Heart left ventricle (tissue), 16 donors: ENCODE measurements at places on chromosomes 6 and 20.

- peak overlapping the region; percentile 77 for H3K27ac ChIP-seq
- H3K4me1 ChIP-seq: no peaks in the 10 kb centered on the region
- no peaks in the 10 kb centered on the region for H3K36me3 ChIP-seq
- no peaks in the 10 kb centered on the region for H3K27me3 ChIP-seq
Measured at GRCh38 chr6:151004383-151005024, 139.0 kb downstream of the MTHFD1L start.

DNA sequence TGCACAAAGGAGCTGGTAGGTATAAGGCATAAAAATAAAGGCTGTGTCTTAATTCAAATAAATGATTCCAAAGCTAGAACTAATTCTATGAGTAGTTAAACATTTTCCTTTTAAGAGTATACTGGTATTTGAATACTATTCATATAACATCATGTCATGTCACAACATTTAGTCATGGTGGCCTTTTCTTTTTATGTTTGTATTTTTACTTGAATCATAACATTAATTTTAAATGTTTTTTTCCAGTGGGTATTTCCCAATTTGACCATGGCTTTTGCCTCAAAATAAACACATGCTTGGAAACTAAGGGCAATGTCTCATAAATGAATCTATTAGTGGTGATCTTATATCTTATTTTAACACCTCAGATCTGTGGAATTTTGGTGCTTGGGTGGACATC, 177.1 kb downstream of the CD109 start:
- DNase-seq: no peak
- no peaks in the 10 kb centered on the region for H3K36me3 ChIP-seq
- no peaks in the 10 kb centered on the region for H3K27me3 ChIP-seq
- H3K4me3 ChIP-seq: no peak overlapping the region
- no peak overlapping the region for H3K27ac ChIP-seq

GRCh38 chr6:2792330-2793110, 27.3 kb downstream of the WRNIP1 start:
- H3K36me3 ChIP-seq: peaks cover 5% of the 10 kb centered on the region
- no peaks in the 10 kb centered on the region for H3K27me3 ChIP-seq
- no peak overlapping the region for H3K4me3 ChIP-seq

- no peaks in the 10 kb centered on the region for H3K27me3 ChIP-seq
- no peak overlapping the region for H3K27ac ChIP-seq
Measured at GRCh38 chr20:32631933-32632460, 41.7 kb downstream of the C20orf203 start.

DNA sequence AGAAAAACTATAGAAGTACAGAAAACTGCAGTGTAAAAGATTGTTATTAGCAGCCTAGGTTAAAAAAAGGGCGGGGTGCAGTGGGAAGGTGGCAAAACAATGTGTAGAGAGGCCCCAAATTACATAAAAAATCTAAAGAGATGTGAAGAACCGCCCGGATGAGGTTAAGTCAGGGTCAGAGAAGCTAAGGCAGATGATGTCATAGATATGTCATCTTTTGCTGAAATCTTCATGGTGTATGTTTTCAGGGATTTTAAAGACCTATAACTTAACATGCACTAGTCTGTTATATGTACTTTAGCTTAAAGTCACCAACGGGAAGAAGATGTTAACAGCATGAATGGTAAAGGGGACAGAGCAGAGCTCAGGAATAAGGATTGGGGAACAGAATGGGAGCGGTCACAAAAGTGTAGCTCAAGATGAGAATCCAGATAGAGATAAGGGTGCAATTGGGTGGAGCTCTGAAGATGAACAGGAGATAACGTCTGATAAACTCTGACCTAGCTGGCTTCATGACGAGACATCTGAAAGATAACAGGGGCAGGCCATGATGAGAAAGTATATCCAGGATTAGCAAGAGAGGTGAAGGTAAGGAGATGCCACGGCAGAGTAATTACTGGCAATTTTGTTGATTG, 83.4 kb downstream of the TFAP2A start:
- H3K36me3 ChIP-seq: no peaks in the 10 kb centered on the region
- no peaks in the 10 kb centered on the region for H3K27me3 ChIP-seq
- DNase-seq: no peak
- no peak overlapping the region for H3K4me3 ChIP-seq

- H3K4me1 ChIP-seq: peaks cover 6% of the 10 kb centered on the region
- H3K36me3 ChIP-seq: no peaks in the 10 kb centered on the region
- H3K27ac ChIP-seq: no peak overlapping the region
- no peak overlapping the region for H3K4me3 ChIP-seq
Measured at GRCh38 chr6:168130697-168131371, 51.8 kb upstream of the FRMD1 start.

DNA sequence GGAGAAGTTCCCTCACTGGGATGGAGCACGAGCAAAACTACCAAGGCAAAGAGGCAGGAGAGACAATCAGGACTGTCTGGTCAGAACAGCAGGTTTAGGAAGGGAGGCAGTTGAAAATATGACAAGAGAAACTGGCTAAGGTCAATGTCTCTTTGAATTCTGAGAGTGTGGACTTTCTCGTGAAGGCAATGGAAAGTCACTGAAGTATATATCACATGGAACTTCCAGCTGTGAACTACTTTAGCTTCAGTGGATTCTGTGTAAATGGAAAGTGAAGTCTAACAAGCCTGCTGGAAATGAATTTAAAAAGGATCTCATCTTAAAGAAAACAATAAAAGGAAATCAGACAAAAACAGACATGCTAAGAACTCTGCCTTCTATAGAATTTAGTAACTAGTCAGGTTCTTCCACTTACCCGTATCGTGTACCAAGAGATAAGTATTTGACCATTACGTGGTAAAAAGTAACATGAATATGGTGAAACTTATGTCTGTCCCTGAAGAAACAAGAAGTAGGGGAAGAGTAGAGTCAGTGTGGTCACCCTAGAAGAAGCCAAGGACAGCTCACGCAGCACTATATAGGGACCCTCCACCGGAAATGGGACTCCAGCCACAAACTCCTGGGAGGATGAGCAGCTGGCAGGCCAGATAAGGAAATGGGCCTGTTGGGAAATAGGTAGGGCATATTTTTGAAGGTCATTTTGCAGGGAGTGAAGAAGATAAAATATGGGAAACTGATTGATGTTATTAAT, 123.4 kb downstream of the MAP7 start:
- no peak for DNase-seq
- H3K4me1 ChIP-seq: no peaks in the 10 kb centered on the region
- H3K27me3 ChIP-seq: no peaks in the 10 kb centered on the region
- no peaks in the 10 kb centered on the region for H3K36me3 ChIP-seq
- no peak overlapping the region for H3K4me3 ChIP-seq
- H3K27ac ChIP-seq: no peak overlapping the region

DNA sequence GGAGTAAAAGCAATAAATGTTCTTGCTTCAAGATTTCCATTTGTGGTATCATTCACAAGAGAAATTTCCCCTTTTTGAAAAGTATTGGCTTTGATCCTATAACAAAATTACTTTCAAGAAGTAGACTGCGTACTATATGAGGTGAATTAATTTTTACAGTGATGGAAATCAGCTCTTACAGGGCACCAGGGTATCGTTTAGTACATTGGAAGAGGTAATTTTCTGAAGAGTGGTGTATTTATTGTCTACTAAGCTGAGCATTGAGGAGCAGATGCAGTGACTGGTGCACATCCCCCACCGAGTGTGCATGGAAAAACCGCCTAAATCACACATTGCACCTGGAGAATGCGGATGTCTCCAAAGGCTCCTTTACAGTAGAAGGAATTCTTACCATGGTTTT, 209.5 kb downstream of the SAMD5 start:
- H3K4me1 ChIP-seq: no peaks in the 10 kb centered on the region
- H3K27me3 ChIP-seq: no peaks in the 10 kb centered on the region
- no peak overlapping the region for H3K4me3 ChIP-seq
- no peak for DNase-seq

DNA sequence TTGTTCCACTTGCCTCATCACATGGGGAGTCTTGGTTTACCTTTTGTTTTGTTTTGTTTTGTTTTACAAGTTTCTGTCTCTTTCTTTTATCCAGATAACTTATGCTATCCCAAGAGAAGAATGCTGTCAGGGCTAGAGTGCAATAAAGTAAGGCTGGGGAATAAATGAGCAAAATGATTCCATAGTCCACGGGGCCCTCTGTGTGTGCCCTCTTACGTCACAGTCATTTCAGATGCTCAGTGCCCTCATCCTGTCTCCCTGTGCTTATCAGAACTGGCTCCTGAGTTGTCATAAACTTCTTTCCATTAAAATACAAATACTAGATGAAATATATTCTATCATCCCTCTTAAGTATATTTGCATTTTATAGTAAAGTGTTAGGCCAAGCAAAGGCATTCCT, 30.8 kb upstream of the ENPP1 start:
- no peak overlapping the region for H3K4me3 ChIP-seq
- H3K27me3 ChIP-seq: no peaks in the 10 kb centered on the region
- H3K4me1 ChIP-seq: peaks cover 11% of the 10 kb centered on the region
- DNase-seq: no peak
- H3K36me3 ChIP-seq: no peaks in the 10 kb centered on the region

DNA sequence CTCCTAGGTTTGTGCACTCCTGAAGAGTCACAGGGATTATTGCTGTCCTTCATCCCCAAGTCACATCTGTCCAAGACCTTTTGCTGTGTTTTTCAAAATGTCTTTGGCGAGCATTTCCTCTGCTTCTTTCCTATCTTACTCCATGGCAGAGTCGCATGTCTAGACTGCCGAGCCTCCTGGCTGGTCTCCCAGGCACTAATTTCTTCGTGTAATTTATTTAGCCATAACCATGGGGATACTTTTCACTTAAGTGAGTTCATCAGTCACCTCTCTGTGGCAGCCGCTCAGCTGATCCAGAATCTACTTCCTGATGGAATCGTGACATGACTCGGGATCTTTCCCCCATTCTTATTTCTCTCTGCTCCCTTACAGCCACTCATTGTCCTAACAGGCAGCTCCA, 25.8 kb downstream of the ADGRF5 start:
- peaks cover 53% of the 10 kb centered on the region for H3K4me1 ChIP-seq
- no peaks in the 10 kb centered on the region for H3K27me3 ChIP-seq
- DNase-seq: no peak
- no peak overlapping the region for H3K4me3 ChIP-seq
- peak overlapping the region; percentile 18 for H3K27ac ChIP-seq
- H3K36me3 ChIP-seq: peaks cover 11% of the 10 kb centered on the region

DNA sequence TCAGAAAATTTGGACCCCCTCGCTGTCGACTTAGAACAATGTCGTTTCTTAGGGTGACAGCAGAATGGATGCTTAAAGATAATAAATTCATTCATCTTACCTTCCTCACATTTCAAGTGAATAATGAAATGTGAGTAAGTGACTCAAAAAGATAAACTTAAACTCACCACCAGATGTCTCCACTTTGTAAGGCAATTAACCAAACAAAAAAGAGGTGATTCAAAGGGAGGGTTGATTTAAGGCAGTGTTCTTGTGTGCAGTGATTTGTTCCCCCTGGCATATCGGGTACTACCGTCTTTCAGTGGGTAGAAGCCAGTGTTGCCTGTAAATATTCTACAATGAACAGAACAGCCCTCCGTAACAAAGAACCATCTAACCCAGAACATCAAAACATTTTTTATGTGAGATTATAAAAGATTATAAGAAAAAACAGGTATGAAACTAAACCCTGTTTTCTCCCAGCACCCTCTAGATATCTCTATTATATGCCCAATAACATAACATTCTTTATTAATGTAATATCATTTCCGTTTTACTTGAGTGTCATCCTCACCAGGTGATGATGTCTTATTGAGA, 589.7 kb downstream of the CBLN4 start:
- H3K4me1 ChIP-seq: peaks cover 4% of the 10 kb centered on the region
- no peak for DNase-seq
- H3K27me3 ChIP-seq: no peaks in the 10 kb centered on the region
- H3K4me3 ChIP-seq: no peak overlapping the region

GRCh38 chr6:37033255-37033654, 27.8 kb downstream of the FGD2 start:
- H3K27me3 ChIP-seq: no peaks in the 10 kb centered on the region
- H3K36me3 ChIP-seq: peaks cover 21% of the 10 kb centered on the region
- no peaks in the 10 kb centered on the region for H3K4me1 ChIP-seq
- no peak for DNase-seq
- H3K27ac ChIP-seq: no peak overlapping the region

- H3K27ac ChIP-seq: no peak overlapping the region
- DNase-seq: no peak
- H3K4me3 ChIP-seq: no peak overlapping the region
- peaks cover 7% of the 10 kb centered on the region for H3K4me1 ChIP-seq
- H3K36me3 ChIP-seq: no peaks in the 10 kb centered on the region
- H3K27me3 ChIP-seq: no peaks in the 10 kb centered on the region
Measured at GRCh38 chr6:165745492-165745891, 82.5 kb upstream of the PDE10A start.

DNA sequence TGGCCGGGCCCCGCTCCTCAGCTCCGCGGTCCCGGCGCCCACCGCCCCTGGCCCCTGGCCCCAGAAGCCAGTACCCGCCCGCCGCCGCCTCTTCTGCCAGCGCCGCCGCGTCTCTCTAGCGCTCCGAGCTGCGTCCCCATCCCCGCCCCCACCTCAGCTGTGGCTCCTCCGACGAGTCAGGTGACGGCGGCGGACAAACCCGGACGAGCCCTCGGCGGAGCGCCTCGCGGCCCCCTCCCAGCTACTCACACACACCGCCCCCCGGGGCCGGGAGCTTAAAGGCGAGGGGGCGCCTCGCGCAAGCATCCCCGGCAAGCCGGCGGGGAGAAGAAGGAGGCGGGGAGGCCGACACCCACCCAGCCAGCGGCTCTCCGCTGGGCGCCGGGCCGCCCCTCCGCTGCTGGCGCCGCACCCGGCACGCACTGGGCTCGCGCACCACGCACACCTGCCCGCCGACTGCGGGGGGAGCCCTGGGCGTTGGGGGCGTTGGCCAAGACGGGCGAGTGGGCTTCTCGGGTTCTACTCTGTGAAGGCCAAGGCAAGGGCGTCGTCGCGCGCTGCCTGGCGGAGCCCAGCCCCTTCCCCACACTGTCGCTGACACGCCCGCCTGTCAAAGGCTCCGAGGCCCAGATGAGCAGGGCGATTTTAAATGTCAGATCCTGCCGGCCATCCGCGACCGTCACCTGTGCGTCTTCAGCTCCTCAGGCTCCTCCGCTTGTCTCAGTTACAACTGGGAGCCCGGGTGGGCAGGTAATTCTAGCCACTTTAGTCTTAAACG, at the start of gene SNAP91:
TSS of gene SNAP91 (minus strand) at position 132 of the 778 bp plus-strand sequence. CDS start 1,174 bp downstream, outside the sequence.
- no peaks in the 10 kb centered on the region for H3K4me1 ChIP-seq
- H3K27ac ChIP-seq: no peak within 1 kb of the TSS
- H3K36me3 ChIP-seq: no peaks in the 10 kb centered on the region
- DNase-seq: peak; percentile 32

DNA sequence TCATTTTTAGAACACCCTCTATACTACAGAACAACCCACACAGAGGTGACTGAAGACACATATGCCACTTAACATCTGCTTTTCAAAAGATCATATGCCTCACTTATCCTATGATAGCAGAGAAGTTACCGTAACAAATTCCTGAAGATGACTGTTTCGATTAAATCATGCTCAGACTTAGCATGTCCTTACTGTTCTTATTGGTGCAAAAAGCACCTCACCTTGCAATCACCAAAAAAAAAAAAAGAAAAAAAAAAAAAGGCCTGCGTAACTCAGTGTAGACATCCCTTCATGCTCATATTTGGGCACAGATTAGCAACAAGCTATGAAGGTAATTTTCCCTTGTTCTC, 17.7 kb upstream of the DST start:
- H3K36me3 ChIP-seq: no peaks in the 10 kb centered on the region
- peaks cover 63% of the 10 kb centered on the region for H3K4me1 ChIP-seq
- no peak for DNase-seq
- no peak overlapping the region for H3K4me3 ChIP-seq
- H3K27ac ChIP-seq: no peak overlapping the region
- no peaks in the 10 kb centered on the region for H3K27me3 ChIP-seq

GRCh38 chr6:168093634-168094033, 14.6 kb upstream of the FRMD1 start:
- no peaks in the 10 kb centered on the region for H3K36me3 ChIP-seq
- DNase-seq: no peak
- no peaks in the 10 kb centered on the region for H3K4me1 ChIP-seq
- no peak overlapping the region for H3K4me3 ChIP-seq
- H3K27ac ChIP-seq: no peak overlapping the region

- no peak overlapping the region for H3K27ac ChIP-seq
- DNase-seq: no peak
- H3K27me3 ChIP-seq: no peaks in the 10 kb centered on the region
Measured at GRCh38 chr6:108800427-108800864, 47.8 kb upstream of the ARMC2 start.
